ENCODE measurements at places on chromosomes 4 and X. TPM values are rescaled to one million over a fixed set of nuclear protein-coding genes. Genes with fewer than 3 reads are reported as not detected.

GRCh38 chrX:131837325-131837724 lies 185.8 kb upstream of the STK26 start:
- no peak for DNase-seq

DNA sequence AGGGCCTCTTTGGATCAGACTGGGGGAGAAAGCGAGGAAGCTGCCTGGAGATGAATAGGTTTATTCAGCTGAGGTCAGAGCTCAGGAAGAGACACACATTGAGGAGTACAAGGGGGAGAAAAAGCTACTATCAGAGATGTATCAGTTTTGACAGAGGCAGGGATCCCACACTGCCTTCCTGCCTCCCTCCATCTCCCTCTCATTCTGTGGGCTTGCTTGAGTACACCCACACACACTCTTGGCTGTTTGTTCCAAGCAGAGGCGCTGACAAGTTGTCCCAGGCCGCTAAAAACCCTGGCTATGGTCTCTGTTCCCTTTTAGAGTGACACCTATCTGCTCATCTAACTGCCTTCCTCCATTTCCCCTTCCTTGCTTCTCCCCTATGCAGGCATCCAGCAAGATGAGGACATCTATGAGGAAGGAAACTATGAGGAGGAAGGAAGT lies 5.2 kb downstream of the TSPYL2 start:
- DNase-seq, result no peak

DNA sequence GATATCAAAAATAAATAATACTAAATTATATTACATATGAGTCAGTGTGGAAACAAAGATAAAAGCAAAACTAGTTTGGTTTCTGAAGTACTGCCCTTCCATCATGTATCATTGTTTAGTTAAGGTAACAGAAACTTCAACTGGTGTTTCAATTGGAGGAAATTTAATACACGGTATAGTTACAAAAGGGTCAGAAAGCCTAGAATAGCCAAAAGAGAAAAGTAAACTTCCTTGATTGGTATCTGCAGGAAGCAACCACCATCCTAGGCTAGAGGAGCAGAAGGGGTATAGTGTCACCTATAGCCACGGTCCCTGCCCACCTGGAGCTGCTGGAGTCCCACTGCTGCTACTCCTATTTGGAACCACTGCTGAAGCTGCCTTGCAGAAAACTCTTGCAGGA lies 185.6 kb downstream of the SLC7A11 start:
- no peak for DNase-seq

DNA sequence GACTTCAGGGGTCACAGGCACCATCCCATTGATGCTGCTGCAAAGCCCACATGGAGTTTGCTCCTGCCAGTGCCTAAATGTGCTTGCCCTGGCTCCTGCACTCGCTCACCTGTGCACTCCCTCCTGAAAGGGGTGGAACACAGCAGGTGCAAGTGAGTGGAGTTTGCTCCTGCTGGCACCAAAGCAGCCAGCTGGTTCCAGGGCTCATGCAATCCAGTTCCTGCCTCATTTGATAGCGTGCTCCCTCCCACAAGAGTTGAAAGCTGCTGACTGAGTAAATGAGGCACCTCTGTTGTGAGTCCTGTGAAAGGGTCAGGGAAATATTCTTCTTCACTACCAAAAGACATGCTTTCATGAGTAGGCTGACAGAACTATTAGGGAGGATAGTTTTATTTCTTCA lies 30.5 kb downstream of the CXCL8 start:
- no peak for DNase-seq

DNA sequence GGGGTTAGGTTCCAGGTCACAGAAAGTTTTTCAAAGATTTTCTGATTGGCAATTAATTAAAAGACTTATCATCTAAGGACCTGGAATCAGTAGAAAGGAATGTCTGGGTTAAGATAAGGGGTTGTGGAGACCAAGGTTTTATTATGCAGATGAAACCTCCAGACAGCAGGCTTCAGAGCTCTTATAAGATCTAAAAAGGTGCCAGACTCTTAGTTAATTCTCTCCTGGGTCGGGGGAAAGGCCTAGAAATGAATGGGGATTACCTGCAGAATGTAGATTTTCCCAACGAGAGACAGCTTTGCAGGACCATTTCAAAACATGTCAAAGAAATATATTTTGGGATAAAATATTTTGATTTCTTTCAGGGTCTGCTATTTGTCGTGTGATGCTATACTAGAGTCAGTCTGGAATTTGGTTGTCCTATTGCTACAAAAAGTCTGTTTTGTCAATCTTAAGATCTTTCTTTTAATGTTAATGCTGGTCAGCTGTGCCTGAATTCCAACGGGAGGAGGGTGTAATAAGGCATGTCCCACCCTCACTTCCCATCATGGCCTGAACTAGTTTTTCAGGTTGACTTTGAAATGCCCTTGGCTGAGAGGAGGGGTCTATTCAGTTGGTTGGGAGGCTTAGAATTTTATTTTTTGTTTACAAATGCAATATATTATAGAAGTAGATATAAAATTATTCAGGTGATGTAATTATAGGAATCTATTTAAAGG lies 15.8 kb downstream of the EGF start:
- DNase-seq, result no peak

GRCh38 chr4:37243722-37244582 lies 591 bp upstream of the NWD2 start:
- peak; percentile 62 for DNase-seq

DNA sequence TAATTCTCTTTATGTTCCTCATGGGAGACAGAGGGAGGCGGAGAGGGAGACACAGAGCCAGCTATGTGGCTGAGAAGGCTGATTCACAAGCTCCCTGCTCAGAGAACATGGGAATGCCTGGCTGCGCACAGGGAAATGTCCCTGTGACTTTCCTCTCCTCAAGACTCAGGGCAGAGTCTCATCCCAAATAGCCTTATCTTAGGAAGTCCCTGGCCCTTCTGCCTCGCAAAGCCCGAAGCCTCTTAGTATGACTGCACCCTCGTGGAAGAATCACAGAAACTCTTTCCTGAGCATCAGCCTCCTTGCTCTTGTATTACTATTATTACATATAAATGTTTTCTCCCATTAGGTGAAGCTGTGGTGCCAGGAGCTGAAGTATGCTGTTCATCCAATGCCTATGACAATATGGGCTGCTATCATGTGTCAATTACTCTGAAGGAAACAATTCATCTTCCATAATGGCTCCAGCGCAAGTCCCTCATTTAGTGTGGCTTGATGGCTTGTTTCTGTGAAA lies 230.5 kb downstream of the MGST2 start:
- no peak for DNase-seq

DNA sequence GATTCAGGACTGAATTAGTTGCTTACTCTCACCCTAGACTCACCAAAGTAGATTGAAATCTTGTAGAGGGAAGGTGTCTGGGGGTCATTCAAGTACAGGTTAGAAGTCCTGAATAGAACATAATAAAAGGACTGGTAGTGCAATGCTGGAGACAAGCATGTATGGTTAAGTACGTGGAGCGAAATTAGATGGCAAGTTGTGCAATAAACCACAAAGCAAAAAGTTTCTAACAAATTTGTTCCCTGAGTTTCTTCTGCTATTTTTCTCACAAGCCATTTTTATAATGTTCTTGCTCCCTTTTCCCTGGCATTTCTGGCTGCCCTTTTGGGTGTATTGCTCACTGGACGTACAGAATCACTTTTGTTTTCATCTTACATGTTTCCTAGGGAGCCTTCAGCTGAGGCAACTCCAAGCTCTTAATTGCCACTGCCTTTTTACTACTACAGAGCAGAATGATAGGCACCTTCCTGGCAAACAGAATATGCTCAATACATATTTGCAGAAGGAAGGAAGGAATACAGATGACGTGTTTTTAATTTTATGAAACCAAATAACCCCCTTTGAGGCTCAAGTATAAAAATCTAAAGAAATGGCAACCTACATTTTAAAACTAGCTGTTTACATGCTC lies 23.4 kb downstream of the LANCL3 start:
- no peak for DNase-seq

DNA sequence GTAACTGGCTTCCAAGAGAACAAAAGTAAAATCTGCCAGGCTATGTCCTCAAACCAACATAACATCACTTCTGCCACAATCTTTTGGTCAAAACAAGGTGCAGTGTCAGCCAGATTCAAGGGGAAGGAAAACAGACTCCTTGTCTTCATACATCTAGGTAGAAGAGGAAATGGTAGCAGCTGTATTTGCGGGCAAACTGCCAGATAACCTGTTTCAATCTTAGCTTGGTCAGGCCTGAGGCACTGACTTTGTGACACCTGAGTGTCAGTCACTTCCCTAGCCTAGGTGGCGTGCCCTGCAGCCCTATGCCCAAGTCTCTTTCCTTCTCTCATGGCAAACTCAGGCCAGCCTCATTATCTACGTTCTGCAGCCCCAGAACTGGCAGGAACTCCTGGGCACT lies 146.2 kb upstream of the JADE1 start:
- no peak for DNase-seq

DNA sequence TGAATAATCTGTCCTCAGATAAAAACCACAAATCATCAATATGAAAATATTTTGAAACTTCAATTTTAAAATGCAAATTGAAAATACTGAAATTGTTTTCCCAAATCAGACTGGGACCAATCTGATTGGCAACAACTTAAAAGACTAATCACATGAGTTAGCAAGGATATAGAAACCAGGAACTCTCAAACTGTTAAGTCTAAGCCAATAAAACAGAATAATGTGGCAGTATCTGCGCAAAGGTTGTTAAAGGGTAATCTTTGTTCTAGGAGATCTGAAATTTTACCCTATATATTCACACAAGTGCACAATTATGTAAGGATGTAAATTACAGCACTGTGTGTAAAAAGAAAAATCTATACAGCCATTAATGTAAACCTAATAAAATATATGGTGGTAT lies 29.7 kb downstream of the EIF4E start:
- no peak for DNase-seq

GRCh38 chrX:79452881-79453280 lies 85.7 kb upstream of the ITM2A start:
- DNase-seq, result no peak

- no peak for DNase-seq
Measured at GRCh38 chrX:38819709-38820108, 18.4 kb downstream of the MID1IP1 start.

GRCh38 chrX:135984791-135985156 lies 461 bp upstream of the SLC9A6 start:
- DNase-seq, result no peak

- no peak for DNase-seq
Measured at GRCh38 chrX:145190801-145191389, 56.4 kb upstream of the SPANXN1 start.

GRCh38 chr4:21795091-21795490 lies 153.5 kb downstream of the KCNIP4 start:
- DNase-seq, result no peak

GRCh38 chrX:12886545-12886944 lies 19.7 kb downstream of the TLR7 start:
- no peak for DNase-seq

DNA sequence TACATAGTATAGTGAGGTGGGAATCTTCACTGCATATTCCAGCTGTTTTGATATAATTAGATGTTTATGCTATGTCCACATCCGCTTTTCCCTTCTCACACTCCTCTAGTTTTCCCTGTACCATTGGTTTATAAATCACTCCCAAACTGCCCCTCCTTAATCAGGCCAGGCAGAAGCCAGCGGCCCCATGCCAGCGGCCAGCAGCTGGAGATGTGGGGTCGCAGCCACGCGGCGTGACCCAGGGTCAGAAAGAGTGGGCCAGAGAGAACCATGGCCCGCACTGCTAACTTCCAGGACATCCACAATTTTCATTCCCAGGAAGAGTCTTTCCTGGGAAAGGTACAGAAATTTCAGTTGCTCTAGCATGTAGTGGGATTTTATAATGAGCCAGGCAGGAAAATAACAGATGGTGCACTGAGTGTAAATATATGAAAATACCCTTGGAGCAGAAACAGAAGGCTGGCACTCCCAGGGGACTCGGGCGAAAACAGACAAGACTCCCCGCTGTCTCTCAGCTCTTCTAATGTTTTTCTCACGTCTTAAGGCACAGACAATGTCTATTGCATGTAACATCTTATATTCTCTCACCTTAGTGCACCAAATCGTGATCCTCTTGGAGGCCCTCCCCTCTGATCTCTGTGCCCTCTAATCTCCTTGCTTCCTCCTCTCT lies 145.9 kb upstream of the ZFP42 start:
- DNase-seq, result peak; percentile 2

GRCh38 chr4:88359558-88359957 lies 19.1 kb upstream of the HERC6 start:
- no peak for DNase-seq

GRCh38 chr4:74440356-74440755 lies 4.6 kb upstream of the AREG start:
- DNase-seq, result no peak

The USP26 gene
- polyA plus RNA-seq, result not detected

The PDCL2 gene
- not detected for polyA plus RNA-seq

The HTN3 gene
- not detected for polyA plus RNA-seq

The BRS3 gene
- not detected for polyA plus RNA-seq

The CABS1 gene
- polyA plus RNA-seq, result not detected

The HSFX2 gene
- polyA plus RNA-seq, result 0.55 TPM

The DCAF12L2 gene
- polyA plus RNA-seq, result 0.41 TPM

The SRPX gene
- polyA plus RNA-seq, result 32.2 TPM

The BEX4 gene
- 93.3 TPM for polyA plus RNA-seq

The CCSER1 gene
- 4.2 TPM for polyA plus RNA-seq
